ENCODE measurements at places on chromosomes 11 and 22. TPM values are rescaled to one million over a fixed set of nuclear protein-coding genes. Genes with fewer than 3 reads are reported as not detected.

- no peak for DNase-seq
Observed at GRCh38 chr11:811446-812245, 1.9 kb downstream of the RPLP2 start.

- no peak for DNase-seq
Observed at GRCh38 chr11:109363682-109364081, 58.3 kb upstream of the C11orf87 start.

DNA sequence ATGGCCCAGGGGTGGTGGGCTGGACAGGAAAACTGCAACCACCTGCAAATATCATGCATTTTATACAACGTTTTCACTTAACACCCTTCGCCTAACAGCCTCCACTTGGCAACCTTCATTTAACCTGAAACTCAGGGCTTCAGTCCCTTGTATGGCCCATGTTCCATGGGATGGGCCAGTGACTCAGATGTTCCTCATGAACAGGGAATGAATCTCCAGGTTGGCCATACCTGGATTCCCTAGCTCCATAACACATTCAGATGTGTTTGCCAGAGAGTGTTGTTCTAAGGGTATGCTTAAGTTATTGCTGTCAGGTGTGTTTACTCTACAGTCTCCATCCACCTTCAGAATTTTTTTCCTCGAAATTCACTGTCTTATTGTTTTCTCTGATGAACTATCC is 316.9 kb downstream of the JRKL start:
- no peak for DNase-seq

GRCh38 chr11:107699371-107700285 is 12.2 kb downstream of the SLN start:
- no peak for DNase-seq

- DNase-seq = no peak
Observed at GRCh38 chr11:123509737-123510578, 79.9 kb downstream of the GRAMD1B start.

DNA sequence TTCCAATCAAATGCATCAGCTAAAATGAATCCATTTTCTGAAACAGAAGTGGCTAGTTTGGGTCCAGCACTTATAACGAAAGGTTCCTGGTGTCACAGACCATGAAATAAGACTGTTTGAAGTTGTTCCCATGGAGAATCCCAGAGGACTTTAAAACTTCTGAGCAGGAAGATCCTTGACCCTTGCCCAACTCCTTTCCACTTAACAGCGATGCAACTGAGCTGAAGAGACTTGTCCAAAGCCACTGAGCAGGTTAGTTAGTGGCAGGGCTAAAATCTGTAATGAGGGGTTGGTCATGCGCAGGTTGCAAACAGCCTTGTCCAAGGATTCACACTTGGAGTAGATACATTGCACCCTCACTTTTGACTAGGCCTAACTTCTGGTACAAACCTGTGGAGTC is 1.3 kb downstream of the RAB38 start:
- DNase-seq = no peak

GRCh38 chr11:115918576-115918975 is 414.4 kb upstream of the CADM1 start:
- no peak for DNase-seq

The RASL10A gene
- total RNA-seq = 4.7 TPM

- DNase-seq = no peak
Observed at GRCh38 chr11:35945137-35945518, 1.3 kb downstream of the LDLRAD3 start.

The UFD1 gene
- 51.0 TPM for total RNA-seq

DNA sequence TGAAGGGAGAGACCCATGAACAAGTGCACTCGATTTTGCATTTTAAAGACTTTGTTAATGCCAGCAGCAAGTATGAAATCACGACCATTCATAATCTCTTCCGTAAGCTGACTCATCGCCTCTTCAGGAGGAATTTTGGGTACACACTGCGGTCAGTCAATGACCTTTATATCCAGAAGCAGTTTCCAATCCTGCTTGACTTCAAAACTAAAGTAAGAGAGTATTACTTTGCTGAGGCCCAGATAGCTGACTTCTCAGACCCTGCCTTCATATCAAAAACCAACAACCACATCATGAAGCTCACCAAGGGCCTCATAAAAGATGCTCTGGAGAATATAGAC is 5.9 kb downstream of the SERPIND1 start:
- no peak for DNase-seq

- DNase-seq = no peak
Observed at GRCh38 chr22:39773976-39774539, 119.5 kb downstream of the ENTHD1 start.

The DLG2 gene
- 4.3 TPM for total RNA-seq

DNA sequence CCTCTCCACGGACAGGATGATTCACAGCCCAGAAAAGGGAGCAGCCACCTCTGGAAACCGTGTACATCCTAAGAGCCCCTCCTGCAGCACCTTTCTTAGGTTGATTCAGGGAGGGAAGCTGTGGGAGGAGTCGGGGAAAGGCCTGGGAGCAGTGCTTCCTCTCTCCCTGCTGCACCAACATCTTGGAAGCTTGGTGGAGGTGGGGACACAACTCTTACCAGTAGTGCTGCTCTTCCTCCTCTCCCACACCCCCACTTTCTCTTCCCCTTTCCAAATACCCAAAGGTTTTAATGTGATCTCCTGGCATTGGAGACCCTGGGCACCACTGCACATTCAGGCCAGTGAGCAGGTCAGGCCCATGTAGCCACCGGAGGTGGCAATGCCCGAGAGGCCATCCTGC is 46.4 kb upstream of the HORMAD2 start:
- no peak for DNase-seq

GRCh38 chr11:128893578-128894285 is 2.6 kb downstream of the KCNJ5 start:
- DNase-seq = no peak

DNA sequence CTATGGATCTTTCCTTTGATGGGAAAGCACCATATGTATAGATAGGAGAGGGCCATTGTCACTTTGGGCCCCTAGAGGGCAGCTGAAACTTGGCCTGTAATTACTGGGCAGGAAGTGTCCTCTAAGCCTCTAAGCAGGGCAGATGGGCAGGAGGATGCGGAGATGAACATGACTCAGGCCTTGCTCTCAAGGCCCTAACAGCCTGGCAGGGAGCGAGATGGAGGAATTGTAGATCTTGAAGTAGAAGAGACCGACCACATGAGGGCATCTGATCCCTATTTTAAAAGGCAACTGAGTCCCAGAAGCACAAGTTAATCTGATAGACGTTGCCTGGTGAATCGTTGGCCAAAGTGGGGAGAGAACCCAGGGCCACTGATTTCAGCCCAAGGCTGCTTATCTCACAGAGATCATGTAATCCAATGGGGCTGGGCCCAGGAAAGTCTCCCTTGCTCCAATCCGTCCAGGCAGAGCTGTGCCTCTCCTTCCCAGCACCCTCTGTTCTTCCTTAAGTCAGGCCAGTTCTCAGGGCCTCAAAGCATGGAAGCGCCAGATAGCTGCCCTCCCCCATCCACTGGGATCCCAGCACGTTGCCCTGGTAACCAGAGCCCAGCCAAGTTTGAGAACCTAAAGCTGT is 2.5 kb upstream of the SEPTIN3 start:
- no peak for DNase-seq

The NLRP10 gene
- not detected for total RNA-seq

GRCh38 chr11:95994329-95994728 is 70.4 kb upstream of the MTMR2 start:
- no peak for DNase-seq

GRCh38 chr11:65329944-65330403 is 3.7 kb upstream of the DPF2 start:
- peak; percentile 86 for DNase-seq

DNA sequence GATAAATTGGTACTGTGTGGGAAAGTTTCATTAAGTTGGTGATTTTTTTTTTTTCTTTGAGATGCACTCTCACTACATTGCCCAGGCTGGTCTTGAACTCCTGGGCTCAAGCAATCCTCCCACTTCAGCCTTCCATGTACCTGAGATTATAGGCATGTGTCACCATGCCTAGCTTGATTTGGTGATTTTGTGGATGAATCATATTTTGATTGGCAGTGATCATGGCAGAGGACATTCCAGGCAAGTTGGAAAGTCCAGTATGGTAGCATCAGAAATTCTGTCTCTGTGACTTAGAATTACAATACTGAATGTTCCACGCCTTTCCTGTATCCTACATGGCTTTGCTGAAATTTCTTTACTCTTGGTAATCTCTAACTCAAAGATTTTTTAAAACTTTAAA is 49.4 kb downstream of the HORMAD2 start:
- no peak for DNase-seq

GRCh38 chr11:46336563-46337180 is 10.6 kb upstream of the DGKZ start:
- DNase-seq = no peak

DNA sequence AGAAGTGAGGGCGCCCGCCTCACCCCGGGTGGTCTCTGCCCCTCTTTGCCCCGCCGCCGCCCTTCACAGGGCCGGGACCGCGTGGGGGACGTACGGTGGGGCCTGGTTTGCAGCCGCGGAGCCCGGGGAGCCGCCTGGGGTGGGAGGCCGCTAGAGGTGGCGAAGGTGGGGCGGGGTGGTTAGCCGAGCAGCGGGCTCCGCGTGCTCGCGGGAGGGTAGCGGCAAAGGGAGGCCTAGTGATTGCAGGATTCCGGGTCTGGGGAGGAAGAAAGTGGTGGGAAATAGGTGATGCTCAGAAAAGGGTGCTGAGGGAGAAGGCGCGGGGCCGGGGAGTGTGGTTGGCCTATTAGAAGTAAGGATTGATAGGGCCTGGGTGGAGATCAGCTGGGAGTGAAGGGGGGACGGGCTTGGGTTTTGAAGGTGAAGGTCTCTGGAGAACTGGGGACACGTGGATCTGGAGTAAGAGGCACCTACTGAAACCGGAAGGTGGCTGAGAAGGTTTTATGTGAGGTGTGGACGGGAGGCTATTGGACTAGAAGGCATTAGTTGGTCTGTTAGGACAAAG is 571 bp downstream of the FAR1 start:
- DNase-seq = peak; percentile 53

DNA sequence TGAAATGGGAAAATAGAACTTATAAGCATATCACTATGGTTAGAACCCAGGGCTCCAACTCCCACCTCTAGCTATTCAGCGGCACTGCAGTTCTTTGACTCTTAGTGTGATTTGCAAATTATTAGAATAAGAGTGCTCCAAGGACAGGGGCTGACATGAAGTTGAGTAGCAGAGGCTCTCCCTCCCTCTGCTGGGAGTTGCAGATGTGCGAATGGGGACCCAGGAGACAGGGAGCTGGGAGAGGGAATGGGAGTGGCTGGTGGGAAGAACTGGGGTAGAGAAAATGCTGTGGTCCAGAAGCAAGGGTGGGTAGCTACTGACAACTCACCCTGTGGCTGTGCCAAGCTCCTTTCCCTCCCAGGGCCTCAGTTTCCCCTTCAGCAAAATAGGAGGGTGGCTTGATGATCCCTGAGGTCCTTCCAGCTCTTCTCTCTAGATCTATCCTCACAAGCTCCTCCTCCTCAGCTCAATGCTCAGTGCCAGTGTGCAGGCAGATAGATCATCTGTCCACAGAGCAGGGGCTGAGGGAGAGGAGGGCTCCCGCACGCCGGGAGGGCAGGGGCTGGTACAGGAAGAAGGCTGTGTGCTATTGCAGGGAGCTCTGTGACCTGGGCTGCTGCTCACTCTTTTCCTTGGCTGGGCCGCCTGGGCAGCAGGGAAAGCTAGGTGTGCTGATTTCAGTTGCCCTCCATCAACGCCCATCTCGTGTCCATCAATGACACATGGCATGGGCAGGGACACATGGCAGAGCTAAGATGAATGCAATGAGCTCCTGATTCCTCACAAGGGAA is 99.0 kb downstream of the NECTIN1 start:
- no peak for DNase-seq

The CD3G gene
- 0.80 TPM for total RNA-seq

The THY1 gene
- 23.8 TPM for total RNA-seq

- no peak for DNase-seq
Observed at GRCh38 chr22:29569011-29569678, 11.8 kb downstream of the NIPSNAP1 start.

GRCh38 chr11:44445500-44446365 is 119.7 kb upstream of the CD82 start:
- DNase-seq = peak; percentile 30

The MPEG1 gene
- total RNA-seq = 65.4 TPM

DNA sequence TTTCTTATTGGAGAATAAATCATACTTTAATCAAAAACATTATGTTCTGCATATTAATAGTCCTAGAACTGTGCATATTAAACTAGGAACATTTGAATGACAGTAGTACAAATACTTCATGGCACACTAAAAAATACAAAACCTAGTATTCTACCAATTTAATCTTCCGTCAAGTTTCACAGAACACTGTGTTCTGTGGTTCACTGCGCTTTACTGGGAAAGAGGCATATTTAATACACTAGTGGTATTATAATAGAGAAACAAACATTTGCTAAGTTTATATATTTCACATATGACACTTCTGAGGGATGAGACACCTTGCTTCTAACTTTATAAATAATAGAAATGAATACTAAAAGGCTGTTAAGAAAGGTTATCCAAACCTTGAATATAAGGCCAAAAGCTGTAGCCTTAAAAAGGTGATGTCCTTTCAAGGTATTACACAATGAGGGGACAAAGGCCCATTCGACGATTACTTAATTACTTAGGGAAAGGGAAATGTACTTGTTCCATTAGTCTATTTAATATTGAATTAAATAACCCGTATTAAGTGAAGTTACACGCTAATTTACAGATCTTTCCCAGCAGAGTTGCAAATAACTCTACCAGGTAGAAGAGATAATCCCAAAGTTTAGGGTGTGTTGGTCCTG is 48.0 kb downstream of the NARS2 start:
- DNase-seq = no peak

DNA sequence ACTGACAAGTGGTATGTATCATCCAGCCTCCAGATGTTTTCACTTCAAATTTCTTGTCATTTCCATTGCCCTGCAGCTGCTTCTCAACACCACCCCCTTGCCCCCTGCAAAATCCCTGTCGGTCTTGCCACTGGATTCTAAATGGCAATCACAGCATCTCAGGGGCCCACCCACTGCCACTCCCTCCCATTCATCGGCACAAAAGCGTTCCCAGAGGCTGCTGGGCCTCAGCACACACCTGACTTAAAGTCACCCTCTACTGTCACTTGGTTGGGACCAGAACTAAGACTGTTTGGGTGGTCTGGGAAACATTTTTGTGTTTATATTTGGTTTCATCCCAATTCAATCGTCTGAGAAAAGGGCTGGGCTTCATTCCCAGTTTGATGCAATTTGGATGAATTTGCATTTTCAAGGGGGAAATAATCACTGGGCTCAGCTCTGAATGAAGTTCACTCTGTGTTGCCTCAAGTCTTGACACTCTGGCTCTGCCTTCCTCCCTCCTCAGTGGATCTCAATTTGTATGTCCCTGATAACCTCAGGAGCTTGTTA is 27.1 kb downstream of the SYT13 start:
- DNase-seq = no peak

DNA sequence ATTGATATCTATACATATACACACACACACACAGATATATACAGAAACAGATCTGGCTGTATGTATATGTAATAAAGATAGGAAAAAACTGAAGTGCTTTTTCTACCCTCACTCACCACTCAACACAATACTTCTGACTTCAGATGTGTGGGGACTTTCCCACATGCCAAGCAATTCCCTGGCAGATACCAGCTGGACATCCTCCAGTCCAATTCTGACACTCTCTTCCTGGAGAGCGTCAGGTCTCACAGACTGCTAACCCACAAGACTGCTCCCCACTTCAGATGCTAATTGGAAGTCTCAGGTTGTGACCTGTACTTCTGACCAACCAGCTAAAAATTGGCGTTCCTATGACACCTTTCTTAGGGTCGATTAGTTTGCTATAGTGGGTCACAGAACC is 140.6 kb downstream of the ATG16L2 start:
- no peak for DNase-seq

The KIRREL3 gene
- 0.32 TPM for total RNA-seq

The UBQLNL gene
- total RNA-seq = 2.3 TPM

Measured in breast epithelium (tissue), 4 donors.